ENCODE measurements at places on chromosomes 1 and 21. TPM values are rescaled to one million over a fixed set of nuclear protein-coding genes. Genes with fewer than 3 reads are reported as not detected.

- DNase-seq: no peak
Measured at GRCh38 chr1:1687846-1688245, 4.7 kb downstream of the SLC35E2B start.

GRCh38 chr1:94773931-94774422 lies 46.2 kb upstream of the SLC44A3 start:
- no peak for DNase-seq

GRCh38 chr1:37493336-37494098 lies 19.1 kb downstream of the ZC3H12A start:
- no peak for DNase-seq

DNA sequence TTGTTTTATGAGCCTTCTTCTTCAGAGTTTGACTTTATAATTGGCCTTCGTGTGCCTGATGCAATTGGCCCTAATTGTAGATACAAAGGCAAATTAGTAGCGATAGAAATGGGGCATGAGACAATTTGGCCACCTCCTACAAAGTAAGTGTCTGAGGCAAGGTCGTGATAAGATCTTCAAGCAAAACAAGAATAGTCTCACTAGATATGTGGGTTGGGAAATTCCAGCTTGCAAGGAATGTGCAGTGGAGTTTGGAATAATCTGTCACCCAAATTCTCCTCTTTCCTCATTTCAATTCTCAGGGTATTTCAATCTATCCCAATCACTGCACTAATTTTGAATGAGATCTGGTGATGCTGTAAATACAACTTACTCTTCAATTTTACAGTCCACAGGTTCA lies 11.4 kb upstream of the TSNAX start:
- DNase-seq: no peak

The CELA2B gene
- total RNA-seq: 0.30 TPM
